ENCODE measurements at places on chromosomes 16 and 17.

GRCh38 chr17:31561469-31562375 is 170.2 kb downstream of the RAB11FIP4 start:
- no peak for DNase-seq

GRCh38 chr16:75192606-75193264 is 14.2 kb downstream of the CTRB2 start:
- no peak for DNase-seq

- no peak for DNase-seq
These were observed 26.4 kb upstream of the MAPK3 start for GRCh38 chr16:30149250-30149930.

DNA sequence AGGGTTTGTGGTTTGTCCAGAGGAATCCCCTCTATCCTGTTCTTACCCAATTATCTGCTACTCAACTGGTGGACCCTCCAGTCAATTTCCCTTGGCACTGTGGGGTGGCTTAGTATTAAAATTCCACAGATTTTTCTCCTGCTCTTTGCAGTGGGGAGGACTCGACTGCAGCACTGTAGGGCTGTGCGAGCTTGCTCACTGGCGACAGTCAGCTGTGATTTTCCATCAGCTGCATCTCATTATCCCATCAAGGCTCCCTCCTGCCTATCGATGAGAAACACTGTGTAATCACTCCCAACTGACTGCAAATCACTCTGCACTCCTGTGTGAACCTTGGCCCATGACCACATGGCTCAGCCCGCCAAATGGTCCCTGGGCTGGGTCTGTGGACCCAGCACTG is 90.5 kb upstream of the MAF start:
- no peak for DNase-seq

DNA sequence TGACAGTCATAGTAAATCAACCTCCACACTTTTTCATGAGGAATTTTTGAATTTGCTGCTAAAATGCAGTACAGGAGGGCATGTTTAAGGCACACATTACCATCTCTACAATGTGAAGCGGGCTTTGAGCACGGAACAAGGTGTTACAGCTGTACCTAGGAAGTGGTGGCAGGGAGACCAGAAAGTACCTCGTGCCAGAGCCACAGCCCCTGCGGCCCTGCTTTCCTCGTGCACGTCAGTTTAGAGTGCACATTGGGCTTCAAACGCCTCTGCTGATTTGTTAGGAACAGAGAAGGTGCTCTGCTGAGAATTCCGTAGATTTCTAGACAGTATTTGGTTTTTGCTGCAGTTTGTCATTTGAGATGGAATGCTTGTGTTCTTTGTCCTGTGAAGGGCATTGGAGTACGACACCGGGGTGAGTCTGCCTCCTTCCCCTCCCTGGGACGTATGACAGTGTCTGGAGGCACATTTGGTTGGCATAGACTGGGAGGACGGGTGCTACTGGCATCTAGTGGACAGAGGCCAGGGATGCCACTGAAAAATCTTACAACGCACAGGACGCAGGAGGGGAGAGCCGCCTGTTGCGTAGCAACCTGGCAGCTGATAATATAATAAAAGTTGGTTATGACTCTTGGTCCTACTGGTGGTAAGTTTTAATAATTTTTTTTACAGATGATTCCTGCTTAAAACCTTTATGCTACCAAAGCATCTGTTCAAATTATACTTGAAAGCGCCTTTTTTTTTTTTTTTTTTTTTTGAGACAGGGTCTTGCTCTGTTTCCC is 9.1 kb downstream of the FOXK2 start:
- no peak for DNase-seq

- DNase-seq = no peak
These were observed 28.8 kb downstream of the ORC6 start for GRCh38 chr16:46718214-46718613.

GRCh38 chr16:27950206-27950887 is 113.2 kb downstream of the GSG1L start:
- DNase-seq = no peak

GRCh38 chr17:65243838-65244625 is 106.9 kb downstream of the RGS9 start:
- no peak for DNase-seq

Measured in activated CD4-positive, alpha-beta T cell treated with anti-CD3 and anti-CD28 coated beads, Interleukin-2, Interleukin-6, amounts not matched to agents 100 ng/mL and 50 ng/mL, durations not matched to agents 16 hours and 8 hours (primary cell).